ENCODE measurements at places on chromosomes 12 and 14. TPM values are rescaled to one million over a fixed set of nuclear protein-coding genes. Genes with fewer than 3 reads are reported as not detected.

- no peak for DNase-seq
These were observed 15.6 kb upstream of the MCRS1 start for GRCh38 chr12:49583366-49584094.

- no peak for DNase-seq
These were observed 174.4 kb downstream of the MON2 start for GRCh38 chr12:62640910-62641448.

GRCh38 chr14:31068235-31068634 is 42.1 kb upstream of the STRN3 start:
- peak; percentile 39 for DNase-seq

- DNase-seq: no peak
These were observed 16.0 kb downstream of the FZD10 start for GRCh38 chr12:130178282-130178681.

- DNase-seq: no peak
These were observed 10.0 kb upstream of the RIPK3 start for GRCh38 chr14:24349742-24350141.

DNA sequence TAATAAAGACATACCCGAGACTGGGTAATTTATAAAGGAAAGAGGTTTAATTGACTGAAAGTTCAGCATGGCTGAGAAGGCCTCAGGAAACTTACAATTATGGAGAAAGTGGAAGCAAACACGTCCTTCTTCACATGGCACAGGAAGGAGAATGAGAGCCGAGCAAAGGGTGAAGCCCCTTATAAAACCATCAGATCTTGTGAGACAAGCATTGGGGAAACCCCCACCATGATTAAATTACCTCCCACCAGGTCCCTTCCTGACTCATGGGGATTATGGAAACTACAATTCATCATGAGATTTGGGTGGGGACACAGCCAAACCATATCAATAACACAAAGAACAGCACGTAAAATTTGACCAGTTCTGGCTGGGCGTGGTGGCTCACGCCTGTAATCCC is 85.6 kb upstream of the ATF7IP start:
- no peak for DNase-seq

DNA sequence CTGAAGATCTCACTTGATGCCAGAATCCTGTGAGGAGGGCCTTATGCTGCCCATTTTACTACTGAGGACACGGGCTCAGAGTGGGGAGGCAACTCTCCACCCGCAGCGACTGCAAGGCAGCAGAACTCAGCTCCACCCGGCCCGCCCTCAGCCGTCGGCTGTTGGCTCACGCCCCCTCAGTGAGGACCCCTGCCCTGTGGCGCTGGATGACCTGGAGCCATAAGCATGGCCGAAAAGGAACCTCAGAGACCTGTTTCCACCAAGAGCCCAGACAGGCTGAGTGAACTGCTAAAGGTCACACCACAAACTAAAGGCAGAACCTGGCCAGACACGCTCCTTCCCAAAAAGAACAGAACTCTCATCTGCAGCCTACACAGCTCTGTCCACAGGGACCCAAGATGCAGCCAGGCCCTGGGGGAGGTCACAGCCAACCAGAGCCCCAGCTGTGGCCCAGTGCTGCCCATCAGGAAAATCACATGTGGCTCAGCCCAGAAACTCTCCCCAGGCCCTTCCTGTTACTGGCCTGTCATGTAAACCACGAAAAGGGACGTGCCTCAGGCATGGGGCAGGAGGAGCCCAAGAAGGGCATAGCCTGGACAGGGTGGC is 32.8 kb downstream of the CCNK start:
- peak; percentile 70 for DNase-seq

GRCh38 chr12:2453761-2454090 is 341.0 kb upstream of the FKBP4 start:
- DNase-seq: no peak

DNA sequence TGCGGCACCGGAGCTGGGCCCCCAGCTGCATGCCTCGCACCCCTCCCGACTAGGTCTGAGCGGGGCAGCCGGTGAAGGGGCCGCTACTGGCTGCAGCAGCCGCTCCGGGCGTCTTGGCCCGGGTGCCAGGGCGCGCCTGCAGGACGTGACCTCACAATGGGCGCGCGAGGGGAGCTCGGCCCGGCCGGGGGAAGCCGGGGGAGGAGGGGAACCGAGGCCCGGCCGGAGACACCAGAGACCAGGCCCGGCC is 353 bp downstream of the BAG5 start:
- DNase-seq: no peak

- no peak for DNase-seq
These were observed 76.7 kb upstream of the EIF5 start for GRCh38 chr14:103257211-103257962.

- no peak for DNase-seq
These were observed 222.1 kb downstream of the NUAK1 start for GRCh38 chr12:105916760-105917039.

DNA sequence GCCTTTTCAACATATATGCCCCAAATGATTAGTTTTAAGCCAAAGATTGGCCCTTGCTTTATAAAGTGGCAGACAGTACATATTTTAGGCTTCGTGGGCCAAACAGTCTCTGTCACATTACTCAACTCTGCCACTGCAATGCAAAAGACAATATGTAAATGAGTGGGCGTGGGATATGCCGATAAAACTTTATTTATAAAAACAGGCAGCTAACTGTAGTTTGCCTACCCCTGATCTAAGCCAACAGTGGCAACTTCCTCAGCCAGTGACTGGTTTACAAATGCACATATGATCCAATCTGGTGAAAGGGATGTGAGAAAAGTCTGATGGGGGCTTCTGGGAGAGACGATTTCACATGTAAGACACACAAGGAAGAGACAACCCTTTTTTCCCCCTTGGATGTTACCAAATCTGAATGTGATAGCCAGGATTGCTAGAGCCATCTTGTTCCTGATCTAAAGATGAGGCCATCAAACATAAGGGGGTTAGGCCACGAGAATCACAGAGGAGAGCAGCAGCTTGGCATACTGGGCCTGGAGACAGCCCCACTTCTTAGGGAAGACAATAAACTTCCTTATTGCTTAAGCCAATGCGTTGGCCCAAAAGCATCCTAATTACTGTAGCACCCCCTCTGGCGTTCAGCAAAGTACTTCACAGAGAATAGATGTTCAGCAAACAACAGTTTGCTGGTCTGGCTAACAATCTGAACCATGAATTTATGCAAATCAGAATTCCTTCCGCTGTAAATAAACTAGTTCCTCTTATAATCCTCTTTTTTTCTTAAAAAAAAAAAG is 75.2 kb upstream of the TMCC3 start:
- DNase-seq: peak; percentile 32

DNA sequence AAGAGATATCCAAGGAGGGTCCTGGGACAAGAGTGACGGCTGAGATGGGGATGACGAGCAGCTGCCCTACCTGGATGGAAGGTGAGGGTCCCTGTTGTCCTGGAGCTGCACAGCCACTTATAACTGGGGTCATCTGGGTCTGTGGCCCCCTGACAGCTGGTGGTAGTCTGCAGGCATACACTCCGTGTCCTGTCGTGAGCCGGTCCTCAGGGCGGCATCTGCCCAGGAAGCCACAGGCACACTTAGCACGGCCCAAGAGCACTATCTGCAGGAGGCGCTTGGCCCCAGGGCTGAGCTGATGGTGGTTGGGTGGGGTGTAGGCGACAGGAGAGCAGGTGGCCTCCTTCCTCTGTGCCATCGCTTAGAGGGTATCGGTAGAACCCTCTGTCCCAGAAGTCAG is 248.1 kb downstream of the CACNA1C start:
- DNase-seq: no peak

DNA sequence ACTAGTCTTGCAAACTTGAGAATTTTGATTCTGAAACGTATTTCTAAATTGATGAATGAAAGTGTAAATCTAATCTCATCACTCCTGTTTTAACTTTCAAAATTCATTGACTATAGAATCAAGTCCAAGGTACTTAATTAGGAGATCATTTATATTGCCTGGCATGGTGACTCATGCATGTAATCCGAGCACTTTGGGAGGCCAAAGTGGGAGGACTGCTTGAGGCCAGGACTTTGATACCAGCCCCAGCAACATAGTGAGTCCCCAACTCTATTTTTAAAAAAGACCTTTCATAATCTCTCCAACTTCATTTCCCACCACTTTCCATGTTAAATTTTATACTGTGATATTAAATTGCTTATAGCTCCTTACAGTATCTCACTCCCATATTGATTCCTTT is 3.0 kb upstream of the MIPOL1 start:
- DNase-seq: no peak

- peak; percentile 42 for DNase-seq
These were observed 73.2 kb downstream of the HSD17B6 start for GRCh38 chr12:56836317-56836716.

GRCh38 chr12:108430245-108430644 is 84.8 kb upstream of the FICD start:
- DNase-seq: no peak

DNA sequence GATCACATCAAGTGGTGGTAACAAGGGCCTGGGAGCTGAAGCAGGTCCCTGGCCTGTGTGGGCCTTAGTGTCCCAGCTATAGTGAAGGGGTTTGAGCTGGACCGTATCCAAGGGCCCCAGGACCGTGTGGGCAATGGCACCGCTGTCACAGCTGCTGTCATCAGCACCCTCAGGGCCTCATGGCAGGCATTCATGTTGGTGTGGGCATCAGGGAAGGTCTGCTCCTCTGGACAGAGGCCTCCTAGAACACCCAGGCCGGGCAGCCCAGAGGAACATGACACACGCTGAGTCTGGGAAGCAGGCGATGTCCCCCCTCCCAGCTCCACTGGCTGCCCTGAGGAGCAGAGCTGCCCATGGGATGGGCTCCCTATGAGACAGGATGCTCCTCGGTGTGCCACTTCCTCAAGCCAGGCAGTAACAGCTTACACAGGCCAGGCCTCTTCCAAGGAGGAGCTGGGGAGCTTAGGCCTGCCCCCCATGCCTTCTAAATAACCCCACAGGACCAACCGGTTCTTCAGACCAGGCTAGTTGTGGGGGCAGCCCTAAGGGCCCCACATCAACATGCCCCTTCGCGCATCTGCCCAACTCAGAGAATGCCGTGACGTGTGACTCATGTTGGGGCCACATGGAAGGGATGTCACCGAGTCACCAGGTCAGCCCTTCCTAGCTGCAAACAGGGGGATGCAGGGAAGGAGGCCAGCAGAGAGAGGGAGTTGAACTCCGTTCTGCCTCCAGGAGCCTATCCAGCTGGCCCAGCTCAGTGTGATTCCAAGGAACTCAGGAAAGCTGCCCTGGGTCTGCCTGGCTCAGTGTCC is 80.4 kb downstream of the PITPNM2 start:
- DNase-seq: peak; percentile 44

DNA sequence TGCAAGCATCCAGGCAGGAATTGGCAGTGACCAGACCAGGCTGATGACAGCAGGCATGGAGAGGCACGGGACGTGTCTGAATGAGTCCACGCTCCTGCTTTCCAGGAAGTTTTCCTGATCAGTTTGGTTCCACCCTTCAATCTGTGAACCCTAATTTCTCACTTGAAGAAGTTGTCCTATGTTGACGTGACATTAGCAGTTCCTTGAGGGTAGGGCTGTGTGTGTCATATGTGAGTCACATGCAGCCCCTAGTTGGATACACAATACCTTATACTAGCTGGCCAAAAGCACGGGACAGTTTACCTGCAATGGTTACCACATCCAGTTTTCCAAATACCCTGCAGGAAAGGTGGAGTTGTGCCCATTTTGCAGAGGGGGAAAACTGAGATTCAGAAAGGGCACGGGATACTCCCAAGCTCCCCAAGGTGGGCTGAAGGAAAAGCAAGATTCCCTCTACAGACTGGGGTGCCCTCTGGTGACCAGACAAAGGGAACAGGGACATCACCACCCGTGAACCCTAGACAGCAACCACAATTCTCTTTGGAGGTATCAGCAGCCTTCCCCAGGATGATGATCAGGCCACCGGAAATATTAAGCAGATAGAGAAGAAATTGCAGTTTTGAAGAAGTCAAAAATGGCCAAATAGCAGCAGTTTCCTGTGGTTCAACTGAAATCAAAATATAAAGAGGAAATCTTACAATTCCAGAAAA is 194.5 kb downstream of the PHETA1 start:
- no peak for DNase-seq

DNA sequence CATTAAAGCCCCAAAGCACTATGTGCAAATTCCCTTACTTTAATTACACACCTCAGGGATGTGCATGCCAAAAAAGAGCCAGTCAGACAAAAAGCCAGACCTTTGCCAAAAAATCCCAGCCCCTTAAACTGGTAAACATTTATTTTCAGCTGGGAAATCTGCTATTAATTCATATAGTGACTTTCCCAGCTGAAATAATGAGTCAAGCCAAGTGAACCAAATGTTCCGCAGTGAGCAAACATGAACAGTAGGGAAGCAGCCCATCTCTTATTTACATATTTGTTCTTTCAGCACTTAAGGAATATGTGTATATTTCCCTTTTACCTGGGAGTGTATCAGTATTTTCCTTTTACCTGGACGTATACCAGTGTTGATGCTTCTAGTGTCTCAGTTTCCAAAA is 44.0 kb upstream of the OTX2 start:
- DNase-seq: no peak

- no peak for DNase-seq
These were observed 724.6 kb upstream of the TMEM132C start for GRCh38 chr12:127542391-127542790.

- DNase-seq: no peak
These were observed 216.2 kb downstream of the BCL11B start for GRCh38 chr14:99055816-99056215.

GRCh38 chr14:61621444-61621843 is 73.9 kb upstream of the HIF1A start:
- DNase-seq: no peak

- no peak for DNase-seq
These were observed at the start of gene SMIM41 for GRCh38 chr12:52079576-52080402. Gene SMIM41, plus strand, starts transcription at chr12:52079704. Its CDS starts 76 bp downstream, at chr12:52079780.

GRCh38 chr14:49971156-49972130 is 78.6 kb downstream of the ARF6 start:
- no peak for DNase-seq

DNA sequence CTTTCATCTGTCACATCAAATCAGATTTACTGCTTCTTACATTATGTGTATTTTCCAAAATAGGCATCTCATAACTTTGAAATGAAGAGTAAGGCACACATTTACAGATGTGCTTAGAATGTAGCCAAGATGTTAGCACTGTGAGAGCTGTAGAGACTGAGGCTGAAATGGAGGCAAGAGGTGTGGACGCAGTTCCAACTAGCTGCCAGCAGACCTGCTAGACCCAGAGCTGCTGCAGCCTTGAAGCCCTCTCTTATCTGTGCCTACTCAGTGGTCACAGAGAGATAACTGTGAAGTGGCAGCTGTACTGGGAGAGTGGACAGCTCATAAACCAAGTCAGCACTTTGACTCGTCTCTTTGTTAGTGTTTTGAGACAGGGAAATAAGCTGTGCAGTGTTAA is 470.9 kb downstream of the CCER1 start:
- no peak for DNase-seq

COCH gene
- 0.71 TPM for total RNA-seq

AHSA1 gene
- 41.9 TPM for total RNA-seq

AGAP2 gene
- total RNA-seq: 6.3 TPM

ARHGEF25 gene
- total RNA-seq: 8.9 TPM

GYS2 gene
- not detected for total RNA-seq

RNF34 gene
- total RNA-seq: 48.2 TPM

ADCY4 gene
- total RNA-seq: 22.4 TPM

C12orf54 gene
- not detected for total RNA-seq

XPOT gene
- total RNA-seq: 31.4 TPM

PLEK2 gene
- total RNA-seq: 3.5 TPM

SLC5A8 gene
- 7.2 TPM for total RNA-seq

PTPN21 gene
- 37.7 TPM for total RNA-seq

ADAMTS20 gene
- not detected for total RNA-seq

PIWIL1 gene
- not detected for total RNA-seq

Measured in upper lobe of left lung (tissue), 6 donors.